Urothelium cell line (cell line): ENCODE measurements at places on chromosomes 7 and 10.
A peak's percentile ranks its signal among the peaks of the same experiment; 100 is the strongest.

DNA sequence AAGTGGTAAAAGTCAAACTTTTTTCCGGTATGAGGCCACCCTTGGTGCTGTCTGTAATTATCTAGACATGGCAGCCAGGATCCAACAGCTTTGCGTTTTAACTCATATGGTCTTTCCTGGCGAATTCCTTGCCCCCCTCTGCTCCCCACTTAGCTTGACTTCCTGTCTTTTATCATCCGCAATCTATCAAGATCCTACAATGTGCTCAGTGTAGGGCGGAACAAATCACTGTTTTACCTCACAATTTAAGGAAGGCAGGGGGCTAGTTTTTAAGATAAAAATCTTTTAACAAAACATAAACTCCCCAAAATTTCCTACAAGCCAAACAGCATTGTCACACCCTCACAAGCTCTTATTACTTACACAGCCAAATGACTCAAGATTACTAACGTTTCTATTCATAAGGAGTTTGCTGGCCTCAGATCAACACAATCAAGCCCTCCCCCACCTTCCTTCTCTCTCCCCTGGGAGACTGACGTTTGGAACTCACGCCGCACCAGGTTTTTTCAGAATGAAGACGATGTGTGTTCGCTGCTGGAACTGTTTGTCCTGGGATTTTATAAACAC, 1.3 kb upstream of the CDK14 start:
- DNase-seq = peak; percentile 81

GRCh38 chr7:158431941-158432347, 155.7 kb downstream of the PTPRN2 start:
- peak; percentile 84 for DNase-seq

GRCh38 chr10:126302826-126303665, 85.2 kb downstream of the ADAM12 start:
- no peak for DNase-seq

- peak; percentile 56 for DNase-seq
Observed at GRCh38 chr7:70694434-70694970, 437.4 kb upstream of the GALNT17 start.

DNA sequence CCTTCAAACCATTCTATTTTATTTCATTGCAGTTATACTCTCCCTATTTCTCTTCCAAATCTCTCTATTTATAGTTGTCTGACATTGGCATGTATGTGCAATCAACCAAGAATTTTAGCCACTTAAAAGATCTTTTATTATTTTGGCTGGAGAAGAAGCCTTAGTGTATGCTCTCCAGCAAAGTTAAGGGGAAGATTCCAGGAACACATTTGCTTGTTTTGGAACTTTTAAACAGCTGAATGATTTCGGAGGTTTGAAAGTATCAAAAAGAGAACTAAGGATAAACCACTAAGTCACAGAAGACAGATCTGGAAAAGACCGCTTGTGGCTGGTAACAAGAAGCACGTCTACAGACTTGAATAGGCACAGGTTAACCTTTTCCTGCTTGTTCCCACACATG, 182.2 kb upstream of the FZD1 start:
- DNase-seq = no peak
